NCI-H1092 (cell line): ENCODE measurements at places on chromosomes 7 and 10.

- DNase-seq: no peak
Observed at GRCh38 chr7:106480616-106481031, 180.3 kb downstream of the CCDC71L start.

DNA sequence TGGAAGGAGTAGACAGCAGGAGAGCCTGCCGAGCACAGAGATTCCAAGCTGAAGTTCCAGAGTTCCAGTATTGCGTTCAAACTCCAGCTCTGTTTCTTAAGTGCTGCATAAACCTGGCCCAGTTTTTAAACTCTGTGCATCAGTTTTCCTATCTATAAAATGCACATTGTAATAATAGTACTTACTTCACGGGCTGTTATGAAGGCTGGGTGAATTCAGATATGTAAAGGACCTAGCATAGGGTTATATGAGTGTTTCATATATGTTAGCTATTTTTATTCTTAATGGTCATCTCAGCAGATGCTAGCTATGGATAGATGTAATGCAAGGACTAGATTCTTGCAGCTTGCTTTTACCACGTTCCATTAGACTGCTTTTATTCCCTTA is 293.1 kb upstream of the SEMA3C start:
- no peak for DNase-seq

- DNase-seq: no peak
Observed at GRCh38 chr7:6035686-6036085, 4.5 kb downstream of the ANKRD61 start.

DNA sequence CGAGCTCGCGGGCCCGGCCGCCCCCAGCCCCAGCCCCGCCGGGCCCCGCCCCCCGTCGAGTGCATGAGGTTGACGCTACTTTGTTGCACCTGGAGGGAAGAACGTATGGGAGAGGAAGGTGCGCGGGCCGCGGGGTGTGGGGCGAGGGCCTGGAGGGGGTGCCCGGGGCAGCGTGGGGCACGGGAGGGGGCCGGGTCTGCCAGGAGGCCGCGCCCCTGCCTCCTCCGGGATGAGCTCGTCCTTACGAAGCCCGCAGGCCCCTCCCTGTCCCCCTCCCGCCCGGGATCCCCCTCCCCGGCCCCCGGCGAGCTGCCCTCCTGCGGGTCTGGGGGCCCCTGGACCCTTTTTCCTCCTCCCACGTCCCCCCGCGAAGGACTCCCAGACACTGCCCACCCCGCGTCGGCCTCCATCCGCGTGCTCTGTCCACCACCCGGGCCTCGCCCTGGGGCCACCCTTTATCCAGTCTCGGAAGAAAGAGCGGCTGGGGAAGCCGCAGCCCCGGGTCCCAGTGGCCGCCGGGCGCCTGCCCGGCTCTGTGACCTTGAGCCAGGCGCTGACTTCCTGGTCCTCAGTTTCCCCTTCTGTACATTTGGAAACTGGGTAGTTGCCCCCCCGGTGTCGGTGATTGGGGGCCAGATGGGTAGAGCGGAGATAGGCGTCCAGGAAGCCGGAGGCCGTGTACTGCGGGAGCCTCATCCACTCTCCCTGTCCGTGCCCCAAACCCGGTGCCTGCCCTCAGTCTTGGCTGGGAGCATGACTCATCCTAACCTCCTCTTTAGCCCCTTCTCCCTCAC is 521 bp downstream of the LIMK1 start:
- DNase-seq: peak; percentile 68

- no peak for DNase-seq
Observed at GRCh38 chr10:123833170-123833850, 58.3 kb downstream of the CPXM2 start.

GRCh38 chr7:151999424-152000090 is 25.9 kb upstream of the GALNT11 start:
- DNase-seq: no peak

DNA sequence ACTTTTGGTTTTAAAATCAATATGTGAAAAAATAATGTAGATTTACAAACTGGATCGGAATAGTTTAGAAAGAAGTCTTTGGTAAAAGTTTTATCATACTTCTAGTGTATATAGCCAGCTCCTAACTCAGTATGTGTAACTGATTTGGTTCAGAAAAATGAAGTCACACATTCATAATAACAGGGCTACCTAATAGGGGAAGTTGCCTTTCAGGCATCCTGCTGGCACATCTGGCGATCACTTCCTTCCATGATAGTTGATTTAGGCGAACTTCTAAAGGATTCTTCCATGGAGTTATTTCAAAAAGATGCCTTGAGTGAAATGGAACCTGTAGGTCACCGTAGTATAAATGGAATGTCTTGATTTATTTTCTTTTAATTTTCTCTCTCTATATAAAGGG is 69.1 kb downstream of the SHH start:
- no peak for DNase-seq

- DNase-seq: no peak
Observed at GRCh38 chr10:97464226-97464625, 18.3 kb downstream of the ZDHHC16 start.

DNA sequence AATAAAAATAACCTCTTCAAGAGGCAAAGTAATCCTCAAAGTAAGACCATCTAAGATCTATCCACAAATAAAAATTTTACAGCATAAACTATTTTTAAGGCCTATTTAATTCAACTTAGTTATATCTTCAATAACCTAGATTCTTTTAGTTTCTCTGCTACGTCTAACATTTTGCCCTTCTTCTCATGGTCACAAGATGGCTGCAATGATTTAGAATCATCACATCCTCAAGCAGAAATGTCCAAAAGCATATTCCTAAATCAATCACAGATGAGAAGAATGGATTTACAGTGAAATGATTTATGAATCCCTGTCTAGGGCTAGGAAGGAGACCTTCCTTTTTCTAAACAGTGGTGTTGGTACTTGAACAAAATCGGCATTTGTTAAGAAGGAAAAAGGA is 304.7 kb downstream of the ARHGAP12 start:
- no peak for DNase-seq

GRCh38 chr10:31020209-31020608 is 11.5 kb downstream of the ZNF438 start:
- no peak for DNase-seq

DNA sequence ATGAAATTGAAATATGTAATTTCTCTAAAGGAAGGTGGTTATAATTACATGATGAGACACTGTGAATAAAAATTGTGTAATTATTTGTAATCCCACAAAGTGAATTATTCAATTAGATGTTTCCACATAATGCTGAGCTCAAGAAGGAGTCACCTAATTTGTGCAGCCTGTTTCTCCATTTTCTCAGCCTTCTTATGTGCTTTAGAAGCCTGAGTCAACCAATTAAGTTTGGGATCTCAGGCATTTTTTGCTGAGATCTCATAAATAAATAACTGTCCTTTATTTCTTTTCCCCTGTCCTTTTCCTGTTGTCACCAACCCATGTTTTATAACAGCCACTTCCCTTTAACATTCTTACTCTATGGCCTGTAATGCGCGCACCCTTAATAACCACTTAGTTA is 506.5 kb upstream of the SEMA3D start:
- no peak for DNase-seq

- no peak for DNase-seq
Observed at GRCh38 chr10:88890681-88891381, 10.8 kb downstream of the STAMBPL1 start.

- DNase-seq: no peak
Observed at GRCh38 chr7:143437578-143437977, 5.7 kb upstream of the TAS2R60 start.

DNA sequence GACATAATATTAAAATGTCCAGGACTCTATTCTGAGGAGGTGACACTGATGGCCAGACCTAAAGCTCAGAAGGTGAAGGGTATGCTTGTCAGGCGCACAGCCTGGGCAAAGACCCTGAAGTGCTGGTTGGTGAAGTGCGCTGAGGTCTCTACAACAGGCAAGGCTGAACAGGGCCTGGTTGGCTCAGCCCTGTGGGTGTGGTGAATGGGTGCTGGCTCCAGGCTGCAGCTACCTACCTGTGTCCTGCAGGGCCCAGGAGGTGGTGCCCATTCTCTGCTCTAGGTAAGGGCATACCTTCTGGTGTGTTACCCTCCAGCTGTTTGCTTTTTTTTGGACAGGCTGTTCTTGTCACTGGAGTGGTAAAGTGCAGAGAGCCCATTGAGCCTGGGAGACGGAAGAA is 85.1 kb downstream of the RAMP3 start:
- no peak for DNase-seq

GRCh38 chr7:91778416-91778815 is 102.1 kb downstream of the MTERF1 start:
- DNase-seq: no peak

- no peak for DNase-seq
Observed at GRCh38 chr10:69576334-69577011, 3.3 kb upstream of the NEUROG3 start.

GRCh38 chr7:141525973-141526514 is 25.2 kb upstream of the AGK start:
- DNase-seq: no peak

DNA sequence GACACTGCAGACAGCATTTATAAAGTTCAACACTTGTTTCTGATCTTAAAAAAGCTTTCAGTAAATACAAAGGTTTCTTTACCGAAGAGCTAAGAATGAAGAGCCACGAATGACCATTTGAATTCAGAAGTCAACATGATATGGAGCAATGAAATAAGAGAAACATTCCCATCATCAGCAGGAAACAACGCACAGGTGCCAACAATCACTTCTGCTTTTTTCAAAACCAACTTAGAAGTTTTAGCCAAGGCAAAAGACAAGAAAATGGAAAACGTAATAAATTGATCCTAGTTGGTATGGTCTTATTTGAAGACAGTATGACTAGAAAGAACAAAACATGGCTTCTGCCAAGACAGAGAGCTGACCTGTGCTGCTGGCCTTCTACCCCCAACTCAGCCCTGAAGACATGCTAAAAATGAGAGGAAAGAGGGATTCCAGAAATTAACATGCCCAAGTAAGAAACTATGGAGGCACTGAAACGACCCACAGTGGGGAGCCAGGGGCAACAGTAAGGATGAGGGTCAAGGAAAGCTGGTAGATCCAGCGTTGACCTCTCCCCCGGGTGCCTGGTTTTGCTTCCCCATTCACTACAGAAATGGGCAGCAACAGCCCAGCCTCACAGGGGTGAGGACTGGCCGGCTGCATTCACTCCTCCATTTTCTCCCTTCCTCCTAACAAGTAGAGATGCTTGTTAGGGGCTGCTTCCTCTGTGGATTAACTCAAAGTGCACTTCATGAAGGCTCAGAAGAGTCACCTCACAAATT is 30.1 kb downstream of the VPS41 start:
- no peak for DNase-seq

- no peak for DNase-seq
Observed at GRCh38 chr10:102455893-102456471, 4.6 kb upstream of the C10orf95 start.

- no peak for DNase-seq
Observed at GRCh38 chr7:89311886-89312285, 516.3 kb upstream of the TEX47 start.

- no peak for DNase-seq
Observed at GRCh38 chr10:112214298-112214926, 30.8 kb upstream of the GPAM start.

GRCh38 chr10:33573606-33574005 is 239.1 kb upstream of the NRP1 start:
- no peak for DNase-seq

DNA sequence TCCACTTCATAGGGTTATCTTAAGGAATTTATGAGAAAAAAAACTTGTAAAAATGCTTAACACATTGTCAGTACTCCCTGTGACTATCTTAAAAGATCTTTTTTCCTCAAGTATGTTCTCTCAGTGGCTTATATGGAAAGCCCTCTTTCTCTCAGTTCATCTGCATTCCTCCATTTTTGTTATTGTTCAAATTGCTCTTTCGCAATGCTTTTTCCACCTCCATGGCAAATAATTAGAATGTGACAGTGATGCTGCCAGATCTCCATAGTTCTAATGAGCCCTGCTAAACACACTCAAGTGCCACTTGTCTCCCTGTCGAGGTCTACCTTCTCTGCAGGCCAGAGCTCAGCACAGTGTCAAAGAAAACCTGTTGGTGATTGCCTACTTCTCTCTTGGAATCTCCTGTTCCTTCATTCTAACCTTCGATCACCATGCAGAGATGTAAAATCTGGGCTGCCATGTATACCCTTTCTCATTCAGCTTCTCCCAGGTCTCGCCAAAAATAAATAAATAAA is 37.2 kb upstream of the ABCB5 start:
- no peak for DNase-seq

- peak; percentile 14 for DNase-seq
Observed at GRCh38 chr10:119207713-119208552, 562 bp downstream of the GRK5 start.

GRCh38 chr10:71964743-71965515 is 734 bp downstream of the CHST3 start:
- DNase-seq: no peak

GRCh38 chr10:74704629-74705357 is 121.6 kb upstream of the KAT6B start:
- peak; percentile 70 for DNase-seq

DNA sequence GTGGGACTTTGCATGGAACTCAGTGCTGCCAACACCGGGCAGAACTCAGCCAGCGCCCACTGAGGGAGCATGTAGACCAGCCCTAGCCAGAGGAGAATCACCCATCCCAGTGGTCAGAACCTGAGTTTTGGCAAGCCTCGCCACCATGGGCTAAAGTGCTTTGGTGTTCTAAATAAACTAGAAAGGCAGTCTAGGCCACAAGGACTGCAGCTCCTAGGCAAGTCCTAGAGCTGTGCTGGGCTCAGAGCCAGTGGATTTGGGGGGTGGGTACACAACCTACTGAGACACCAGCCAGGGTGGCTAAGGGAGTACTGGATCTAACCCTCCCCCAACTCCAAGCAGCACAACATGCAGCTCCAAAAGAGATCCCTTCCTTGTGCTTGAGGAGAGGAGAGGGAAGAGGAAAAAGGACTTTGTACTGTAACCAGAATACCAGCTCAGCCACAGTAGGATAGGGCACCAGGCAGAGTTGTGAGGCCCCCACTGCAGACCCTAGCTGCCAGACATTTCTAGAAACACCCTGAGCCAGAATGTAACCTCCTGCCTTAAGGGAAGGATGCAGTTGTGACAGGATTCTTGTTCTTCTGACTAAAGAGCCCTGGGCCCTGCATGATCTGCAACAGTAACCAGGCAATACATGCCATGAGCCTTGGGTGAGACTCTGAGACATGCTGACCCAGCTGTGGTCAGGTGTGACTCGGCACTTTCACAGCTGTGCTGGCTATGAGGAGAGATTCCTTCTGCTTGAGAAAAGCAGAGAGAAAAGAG is 24.4 kb downstream of the GSDME start:
- no peak for DNase-seq

GRCh38 chr10:79982861-79983260 is 34.0 kb upstream of the SFTPD start:
- DNase-seq: peak; percentile 30

- DNase-seq: no peak
Observed at GRCh38 chr10:19749185-19749729, 67.0 kb upstream of the PLXDC2 start.
